ENCODE measurements at places on chromosomes 5 and 9. TPM values are rescaled to one million over a fixed set of nuclear protein-coding genes. Genes with fewer than 3 reads are reported as not detected.

Gene JAKMIP2
- total RNA-seq, result 0.38 TPM

Gene SHOC1
- 0.16 TPM for total RNA-seq

Gene HBEGF
- 7.8 TPM for total RNA-seq

Gene OLFML2A
- 12.2 TPM for total RNA-seq

Gene NPR3
- 12.5 TPM for total RNA-seq

Gene AIF1L
- 397 TPM for total RNA-seq

Gene SLC6A7
- not detected for total RNA-seq

Gene TTC23L
- 1.7 TPM for total RNA-seq

Gene NUP214
- total RNA-seq, result 75.3 TPM

Gene ENG
- 135 TPM for total RNA-seq

Gene IFNA13
- total RNA-seq, result not detected
